ENCODE measurements at places on chromosomes 13 and 19.

DNA sequence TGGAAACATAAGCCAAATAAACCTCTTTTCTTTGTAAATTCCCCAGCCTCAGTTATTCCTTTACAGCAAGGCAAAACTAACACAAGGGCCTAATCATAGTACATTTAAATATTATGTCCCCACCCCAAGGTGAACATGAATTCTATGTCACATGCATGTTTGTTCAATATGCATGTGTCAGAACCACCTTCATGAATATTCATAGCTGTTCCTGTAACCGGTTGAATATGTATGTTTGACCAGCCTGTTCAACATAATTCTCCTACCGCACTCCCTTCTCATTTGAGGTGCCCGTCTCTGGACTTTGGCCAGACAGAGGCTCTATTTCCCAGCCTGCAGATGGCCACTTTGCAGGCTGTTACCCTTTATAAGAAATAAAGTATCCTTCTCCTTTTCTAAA lies 769.4 kb upstream of the SLITRK1 start:
- DNase-seq = no peak

DNA sequence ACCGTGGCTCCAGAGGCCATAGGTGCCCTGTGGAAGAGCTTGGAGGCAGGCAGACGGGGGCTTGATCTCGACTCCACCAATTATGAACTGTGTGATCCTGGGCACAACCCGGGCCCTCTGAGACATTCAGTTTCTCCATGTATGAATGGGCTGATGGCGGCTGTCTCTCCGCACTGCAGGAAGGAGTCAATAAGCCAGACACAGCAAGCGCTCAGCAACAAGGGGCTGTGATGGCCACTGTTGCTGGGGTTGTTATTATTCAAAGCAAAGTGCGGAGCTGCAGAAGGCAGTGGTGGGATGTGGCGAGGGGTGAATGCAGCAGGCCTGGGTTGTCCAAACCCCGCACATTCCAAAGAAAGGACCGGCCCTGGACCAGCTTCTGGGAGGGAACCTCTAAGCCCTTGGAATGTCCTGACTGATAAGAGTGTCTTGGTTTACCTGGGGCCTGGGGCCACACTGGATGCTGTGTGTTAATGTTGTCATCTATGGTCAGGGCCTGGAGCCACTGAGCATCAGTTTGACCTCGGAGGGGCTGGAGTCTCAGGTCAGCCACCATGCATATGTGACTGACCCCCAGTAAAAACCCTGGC lies 8.3 kb downstream of the TMEM143 start:
- DNase-seq = no peak

DNA sequence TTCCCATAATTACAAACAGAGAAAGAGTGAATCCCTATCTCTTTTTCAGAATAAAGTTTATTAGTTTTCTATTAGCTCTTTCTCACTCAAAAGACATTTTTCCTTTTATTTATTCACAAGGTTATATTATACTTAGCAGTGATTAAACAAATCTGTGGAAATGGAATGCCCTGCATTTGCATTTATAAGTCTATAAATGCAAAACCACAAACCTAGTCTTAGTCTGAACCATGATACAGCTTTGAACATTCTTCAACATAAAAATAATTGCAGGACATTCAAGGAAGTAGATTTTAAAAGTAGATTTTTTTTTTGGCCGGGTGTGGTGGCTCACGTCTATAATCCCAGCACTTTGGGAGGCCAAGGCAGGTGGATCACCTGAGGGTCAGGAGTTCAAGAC lies 8.3 kb downstream of the XPO4 start:
- no peak for DNase-seq

DNA sequence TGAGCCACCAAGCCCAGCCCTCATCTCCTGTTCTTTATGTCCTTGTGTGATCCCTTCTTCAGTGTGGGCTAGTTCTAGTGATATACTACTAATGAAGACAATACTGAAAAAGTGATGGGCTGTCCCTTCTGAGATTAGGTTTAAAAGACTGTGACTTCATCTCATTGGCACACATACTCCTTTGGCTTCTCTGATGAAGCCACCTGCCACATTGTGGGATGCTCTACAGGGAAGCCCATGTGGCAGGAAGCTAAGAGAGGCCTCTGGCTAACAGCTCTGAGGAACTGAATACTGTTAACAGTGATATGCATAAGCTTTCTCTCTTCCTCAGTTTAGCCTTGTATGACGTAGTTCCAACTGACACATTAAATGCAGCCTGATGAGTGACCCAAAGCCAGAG lies 13.6 kb downstream of the CSNK1A1L start:
- no peak for DNase-seq

GRCh38 chr13:52599037-52599847 lies 43.0 kb upstream of the HNRNPA1L2 start:
- no peak for DNase-seq

DNA sequence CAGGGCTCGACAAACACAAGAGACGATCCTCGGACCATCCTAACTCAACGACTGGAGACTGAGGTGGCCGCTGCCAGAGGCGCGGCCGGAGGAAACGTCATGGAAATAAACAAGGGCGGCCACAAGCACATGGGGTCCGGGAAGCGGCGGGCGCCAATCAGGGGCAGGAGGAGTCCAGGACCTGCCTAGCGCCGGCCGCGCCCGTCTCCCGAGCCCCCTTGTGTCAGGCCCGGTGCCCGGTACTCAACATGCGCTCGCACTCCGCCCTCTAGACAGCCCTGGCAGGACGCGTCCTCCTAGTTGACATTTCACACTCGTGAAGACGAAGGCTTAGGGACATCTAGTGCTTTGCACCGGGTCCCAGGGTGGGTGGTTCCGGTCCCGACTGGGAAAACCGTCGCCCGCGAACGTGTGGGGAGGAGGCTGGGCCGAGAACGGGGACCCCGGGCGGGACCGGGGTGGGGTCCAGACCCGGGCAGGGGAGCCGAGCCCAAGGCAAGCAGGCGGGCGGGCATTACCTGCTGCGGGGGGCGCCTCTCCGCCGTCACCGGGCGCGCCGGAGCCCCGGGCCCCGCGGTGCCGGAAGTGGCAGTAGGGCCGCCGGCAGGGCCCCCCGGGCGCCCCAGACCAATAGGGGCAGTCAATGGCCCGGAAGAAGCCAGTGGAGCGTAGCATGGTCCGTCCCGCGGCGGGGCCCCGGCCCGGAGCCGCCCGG lies 442 bp downstream of the REXO1 start:
- no peak for DNase-seq

DNA sequence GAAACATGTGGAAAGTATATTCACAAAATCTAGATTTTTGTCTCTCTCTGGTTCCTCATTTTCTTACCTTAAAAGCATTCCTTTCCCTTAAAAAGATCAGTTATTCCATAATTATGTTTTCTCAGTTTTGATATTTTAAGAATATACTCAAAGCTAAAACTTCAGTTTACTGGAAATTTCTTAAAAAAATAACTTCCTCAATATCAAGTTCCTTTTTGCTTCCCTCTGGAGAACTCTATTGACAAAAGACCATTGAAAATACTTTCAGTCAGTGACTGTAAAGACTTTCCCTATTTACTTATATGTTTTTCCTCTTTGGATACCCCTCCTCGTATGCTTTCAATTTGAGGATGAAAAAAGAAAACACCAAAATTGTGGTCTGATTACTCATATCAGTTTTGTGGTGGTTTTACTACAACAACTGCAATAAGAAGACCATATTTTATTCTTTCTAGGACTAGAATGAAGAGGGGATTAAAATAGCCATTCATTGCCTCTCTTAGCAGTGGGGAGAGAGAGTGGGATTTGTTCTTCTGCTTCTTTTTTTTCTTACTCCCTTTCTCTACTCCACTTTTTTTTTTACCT lies 113.2 kb downstream of the ESD start:
- no peak for DNase-seq

DNA sequence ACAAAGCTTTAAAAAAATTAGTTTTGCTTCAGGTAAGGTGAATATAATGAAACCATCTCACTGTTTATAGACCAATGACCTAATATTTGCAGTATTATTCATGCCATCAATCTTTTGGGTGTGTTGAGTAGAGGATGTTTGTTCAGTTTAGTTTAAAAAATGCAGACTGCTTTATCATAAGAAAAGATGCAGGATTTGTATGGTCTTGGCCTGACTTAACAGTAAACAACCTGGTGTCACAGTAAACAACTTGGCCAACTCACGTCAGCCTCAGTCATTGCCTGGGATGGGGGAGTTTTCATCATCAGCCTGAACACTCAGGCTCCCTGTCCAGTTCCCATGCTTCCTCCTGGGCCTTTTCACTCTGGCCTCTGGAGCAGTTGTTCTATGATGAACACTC lies 55.1 kb downstream of the LMO7 start:
- no peak for DNase-seq

- DNase-seq = no peak
Measured at GRCh38 chr13:100630555-100630954, 42.0 kb upstream of the GGACT start.

- no peak for DNase-seq
Measured at GRCh38 chr13:93721483-93721882, 494.9 kb downstream of the GPC6 start.

GRCh38 chr13:47299304-47299703 lies 402.5 kb upstream of the HTR2A start:
- no peak for DNase-seq

GRCh38 chr13:46858776-46859175 lies 38.1 kb downstream of the HTR2A start:
- no peak for DNase-seq

DNA sequence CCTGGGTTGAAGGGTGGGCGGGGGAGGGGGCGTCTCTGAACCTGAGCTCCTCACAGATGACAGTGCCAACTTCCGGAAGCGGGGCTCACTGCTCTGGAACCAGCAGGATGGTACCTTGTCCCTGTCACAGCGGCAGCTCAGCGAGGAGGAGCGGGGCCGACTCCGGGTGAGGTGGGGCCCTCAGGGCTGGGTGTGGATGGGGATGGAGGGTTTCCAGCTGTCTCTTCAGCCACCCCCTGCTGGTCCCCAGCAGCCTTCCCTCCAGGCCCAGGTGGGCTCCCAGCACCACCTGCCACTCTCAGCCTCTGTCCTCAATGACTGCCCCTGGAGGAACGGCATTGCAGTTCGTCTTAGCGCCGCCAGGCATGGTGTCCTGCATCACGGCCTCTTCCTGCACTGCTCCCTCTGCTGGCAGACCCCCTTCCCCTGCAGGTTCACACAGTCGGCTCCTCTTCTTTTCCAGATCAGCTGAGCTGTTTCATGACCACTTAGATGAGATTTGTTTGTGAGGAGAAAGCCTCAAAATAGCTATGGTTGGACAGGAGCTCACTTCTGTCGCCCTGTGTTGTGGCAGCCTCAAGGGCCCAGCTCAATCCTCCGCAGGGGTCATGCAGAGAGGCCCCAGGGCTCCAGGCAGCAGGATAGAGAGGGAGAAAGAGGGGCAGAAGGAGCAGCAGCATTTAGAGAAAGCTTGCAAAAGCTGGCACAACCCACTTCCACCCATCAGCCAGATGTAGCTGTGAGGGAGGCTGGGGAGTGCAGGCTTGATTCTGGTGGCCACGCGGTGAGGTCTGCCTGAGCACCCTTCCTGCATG lies 2.5 kb upstream of the GARIN5A start:
- DNase-seq = no peak

GRCh38 chr13:43879755-43880181 lies at the start of gene LACC1:
TSS of gene LACC1 (plus strand) at chr13:43879904. CDS start at chr13:43880986, 1,082 bp downstream.
- peak; percentile 42 for DNase-seq

GRCh38 chr13:95301183-95301967 lies at the start of gene ABCC4:
TSS of gene ABCC4 (minus strand) at chr13:95301451. CDS start at chr13:95301314, 137 bp downstream.
- DNase-seq = peak; percentile 80

DNA sequence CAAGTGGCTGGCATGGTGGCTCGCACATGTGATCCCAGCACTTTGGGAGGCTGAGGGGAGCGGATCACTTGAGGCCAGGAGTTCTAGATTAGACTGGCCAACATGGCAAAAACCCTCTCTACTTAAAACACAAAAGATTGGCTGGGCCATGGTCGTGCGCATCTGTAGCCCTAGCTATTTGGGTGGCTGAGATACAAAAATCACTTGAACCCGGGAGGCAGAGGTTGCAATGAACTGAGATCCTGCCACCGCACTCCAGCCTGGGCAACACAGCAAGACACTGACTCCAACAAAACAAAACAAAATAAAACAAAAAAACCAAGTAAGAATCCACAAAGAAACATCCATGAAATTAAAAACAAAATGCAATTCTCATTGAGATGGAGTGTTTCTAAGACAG lies 630.6 kb downstream of the UQCRFS1 start:
- DNase-seq = no peak

GRCh38 chr19:19743176-19743575 lies 10.3 kb upstream of the ZNF14 start:
- no peak for DNase-seq

DNA sequence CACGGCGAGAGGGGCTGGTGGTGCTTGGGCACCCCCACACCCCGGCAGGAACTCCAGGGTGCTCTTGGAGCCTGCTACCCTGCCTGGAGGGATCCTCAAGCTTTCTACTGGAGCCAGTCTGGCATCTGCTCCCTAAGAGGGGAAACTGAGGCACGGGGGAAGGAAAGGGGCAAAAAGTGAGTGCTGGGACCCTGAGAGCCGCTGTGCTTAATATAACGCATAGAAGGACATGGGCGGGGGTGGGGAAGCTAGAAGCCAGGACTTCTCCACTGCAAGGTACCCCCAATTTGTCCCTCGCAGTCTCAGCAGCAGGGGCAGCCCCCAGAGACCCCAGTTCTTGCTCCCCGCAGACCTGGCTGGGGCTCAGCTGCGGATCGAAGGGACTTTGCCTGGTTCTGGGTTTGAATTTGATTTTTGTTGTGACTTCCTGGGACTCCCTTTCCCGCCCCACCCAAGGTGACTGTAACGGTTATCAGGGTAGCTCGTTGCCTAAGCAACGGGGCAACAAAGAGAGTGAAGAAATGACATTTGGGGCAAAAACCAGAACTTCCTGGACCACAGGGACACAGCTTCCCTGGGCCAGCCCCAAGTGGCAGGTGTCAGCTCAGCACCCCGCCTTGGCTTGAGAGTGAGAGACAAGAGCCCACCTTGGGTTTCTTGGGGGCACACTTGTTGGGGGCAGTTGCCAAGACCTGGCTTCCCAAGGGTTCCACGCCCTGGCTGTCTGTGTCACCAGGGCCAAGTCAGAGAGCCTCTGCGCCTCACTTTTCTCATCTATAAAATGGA lies 638 bp downstream of the ADGRE5 start:
- DNase-seq = no peak

GRCh38 chr19:39409208-39410016 lies 2.8 kb downstream of the ZFP36 start:
- DNase-seq = no peak

- no peak for DNase-seq
Measured at GRCh38 chr19:32702010-32702409, 10.4 kb downstream of the NUDT19 start.

Measured in SW 1271 (cell line).